ENCODE measurements at places on chromosomes 7 and 10.

DNA sequence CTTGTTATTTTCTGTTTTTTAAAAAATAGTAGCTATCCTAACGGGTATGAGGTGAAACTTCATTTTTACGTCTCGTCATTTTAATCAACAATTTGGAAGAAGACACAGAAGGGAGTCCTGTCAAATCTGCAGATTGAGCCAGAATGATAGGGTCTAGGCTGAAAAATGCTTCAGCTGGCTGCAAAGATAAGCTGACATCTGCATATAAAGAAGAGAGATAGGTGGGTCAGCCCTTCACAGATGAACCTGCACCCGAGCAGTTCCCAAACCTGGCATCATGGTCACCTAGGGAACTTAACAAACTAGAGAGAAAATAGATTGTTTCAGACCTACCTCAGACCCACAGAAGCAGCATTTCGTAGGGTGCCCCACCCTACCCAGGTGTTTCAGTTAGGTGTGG, 35.2 kb upstream of the BMPR1A start:
- DNase-seq, result no peak

DNA sequence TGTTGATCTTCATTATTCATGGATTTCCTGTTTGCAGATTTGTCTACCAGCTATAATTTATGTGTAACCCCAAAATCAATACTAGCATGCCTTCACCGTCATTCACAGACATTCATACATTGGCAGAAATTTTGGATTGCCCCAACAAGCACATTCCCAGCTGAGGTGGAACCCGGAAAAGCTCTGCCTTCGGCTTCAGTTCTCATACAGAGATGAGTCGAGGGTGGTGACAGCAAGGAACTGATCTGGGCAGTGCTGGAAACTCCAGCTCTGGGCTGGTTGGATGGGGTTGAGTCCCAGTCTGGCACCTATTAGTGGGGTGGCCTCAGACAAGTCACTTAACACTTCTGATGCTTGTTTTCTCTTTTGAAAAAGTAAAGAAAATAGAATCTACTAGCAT, 267.5 kb downstream of the SNX13 start:
- DNase-seq, result no peak

GRCh38 chr10:119677904-119678755, 26.9 kb downstream of the BAG3 start:
- no peak for DNase-seq

- no peak for DNase-seq
Observed at GRCh38 chr10:71737834-71738197, 18.2 kb upstream of the C10orf105 start.

- no peak for DNase-seq
Observed at GRCh38 chr10:28711776-28712175, 34.5 kb downstream of the BAMBI start.

DNA sequence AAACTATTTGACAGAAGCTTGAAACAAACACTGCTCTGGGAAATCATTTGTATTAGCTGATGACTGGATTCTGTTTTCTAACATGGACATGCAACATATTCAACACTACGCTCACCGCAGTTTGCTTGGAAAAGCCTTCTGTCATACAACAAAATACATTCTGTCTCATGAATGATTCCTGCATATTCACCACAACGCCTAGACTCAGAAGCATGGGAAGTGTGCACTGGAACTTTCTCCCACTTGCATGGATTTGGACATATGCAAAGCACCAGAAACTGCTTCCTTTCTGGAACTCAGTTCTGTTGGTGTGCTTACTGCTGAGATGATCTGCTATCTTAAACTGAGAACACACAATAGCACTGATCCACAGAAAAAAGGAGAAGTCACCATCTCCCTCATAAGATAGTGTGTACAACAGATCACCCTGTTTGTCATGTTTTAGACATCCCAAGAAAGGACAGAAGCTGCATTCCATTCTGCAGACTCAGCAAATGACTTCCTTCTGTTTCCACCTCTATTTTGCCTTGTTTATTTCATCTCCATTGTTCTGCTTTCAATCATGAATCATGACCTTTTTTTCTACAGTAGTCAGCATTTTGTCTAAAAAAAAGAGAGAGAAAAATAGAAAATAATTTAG, 115.8 kb downstream of the HTR7 start:
- no peak for DNase-seq

DNA sequence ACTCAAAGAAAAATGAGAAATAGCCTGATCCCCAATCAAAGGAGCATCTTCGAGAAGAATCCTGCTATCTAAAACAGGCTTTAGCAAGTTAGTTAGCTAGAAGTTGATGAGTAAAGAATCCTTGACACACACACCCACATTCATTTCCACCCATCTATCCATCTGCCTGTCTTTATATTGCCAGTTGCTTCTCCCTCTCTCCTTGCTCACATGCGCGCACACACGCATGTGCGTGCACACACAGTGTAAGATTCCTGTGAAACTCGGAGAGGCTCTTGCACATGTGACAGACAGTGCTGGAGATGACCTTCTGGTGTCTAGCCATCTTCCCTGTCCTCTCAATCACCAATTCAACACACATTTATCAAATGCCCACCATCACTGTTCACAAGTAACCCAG, 393.3 kb downstream of the PLXNA4 start:
- DNase-seq, result no peak

DNA sequence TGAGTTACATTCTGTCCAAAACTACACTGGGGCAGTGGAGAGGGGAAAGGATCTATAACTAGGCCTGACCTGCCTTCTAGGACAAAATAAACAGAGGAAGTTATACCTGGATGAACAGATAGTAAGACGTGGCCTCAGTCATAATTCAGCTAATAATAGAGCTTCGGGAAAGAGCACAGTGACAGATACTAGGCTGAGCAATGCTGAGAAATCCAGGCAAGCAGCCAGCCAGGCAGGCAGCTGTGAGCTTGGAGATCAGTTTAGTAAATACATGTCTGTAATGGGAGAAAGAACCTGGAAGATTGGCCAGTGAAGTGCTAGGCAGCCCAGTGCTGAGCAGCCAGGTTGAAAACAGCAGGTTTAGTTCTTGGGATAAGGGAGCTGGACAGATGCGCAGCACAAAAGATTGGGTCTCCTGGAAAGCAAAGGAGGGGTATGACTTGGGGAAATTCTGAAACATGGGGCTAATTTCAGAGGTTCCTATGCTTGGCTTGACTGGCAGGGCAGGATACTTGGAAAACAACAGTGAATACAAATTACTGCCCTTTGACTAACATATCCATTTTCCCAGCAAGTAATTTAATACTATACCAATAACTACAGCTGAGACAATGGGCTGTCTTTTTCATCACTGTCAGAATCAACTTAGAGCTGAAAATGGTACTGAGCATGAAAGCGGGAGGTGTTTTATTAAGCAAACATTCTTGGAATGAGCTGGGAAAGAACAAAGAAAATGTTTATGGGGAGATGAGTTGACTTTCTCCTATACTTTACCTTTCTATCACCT, 140.8 kb downstream of the DGKB start:
- DNase-seq, result peak; percentile 15

DNA sequence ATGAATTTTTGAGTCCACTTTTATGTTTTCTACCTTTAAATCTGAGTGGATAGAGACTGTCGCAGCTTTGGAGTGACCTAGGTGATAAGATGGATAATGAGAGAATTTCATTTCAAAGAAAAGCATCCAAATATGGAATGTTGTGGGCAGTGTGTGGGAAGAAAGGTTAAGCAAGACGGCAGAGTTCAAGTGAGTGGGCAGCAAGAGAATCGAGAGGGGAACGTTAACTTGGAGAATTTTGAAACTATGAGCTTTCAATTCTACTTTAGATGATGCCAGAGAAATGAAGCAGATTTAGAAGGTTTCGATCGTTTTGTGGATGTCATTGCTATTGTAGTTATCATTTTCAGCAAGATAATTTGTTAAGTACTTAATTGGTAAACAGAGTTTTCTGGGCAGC, 73.0 kb downstream of the XRCC2 start:
- DNase-seq, result no peak

DNA sequence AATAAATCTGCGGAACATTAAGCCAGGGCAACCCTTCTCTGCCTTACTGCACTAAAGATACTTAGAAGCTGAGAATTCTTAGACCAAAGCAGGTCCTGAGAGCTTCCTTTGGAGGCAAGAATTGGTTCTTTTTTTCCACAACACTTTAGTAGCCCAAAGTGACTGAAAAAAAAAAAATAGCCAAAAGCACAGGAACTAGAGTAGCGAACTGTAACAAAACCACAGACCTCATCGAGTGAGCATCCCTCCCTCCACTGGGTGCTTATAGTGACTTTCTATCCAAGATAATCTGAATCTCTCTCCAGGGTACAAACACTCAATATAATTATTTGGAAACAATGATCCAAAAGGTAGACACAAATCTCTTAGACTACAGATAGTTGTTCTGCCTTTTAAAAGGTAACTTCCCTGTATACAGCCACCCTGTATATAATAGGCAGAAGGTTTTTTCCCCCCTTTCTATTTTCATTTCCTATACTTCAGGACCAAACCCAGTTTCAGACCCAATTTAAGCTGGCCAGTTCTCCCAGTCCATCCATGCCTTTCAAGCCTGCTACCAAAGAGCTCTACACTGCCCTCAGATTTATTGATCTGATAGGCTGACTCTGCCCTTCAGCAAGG, 31.6 kb upstream of the KCNIP2 start:
- no peak for DNase-seq

DNA sequence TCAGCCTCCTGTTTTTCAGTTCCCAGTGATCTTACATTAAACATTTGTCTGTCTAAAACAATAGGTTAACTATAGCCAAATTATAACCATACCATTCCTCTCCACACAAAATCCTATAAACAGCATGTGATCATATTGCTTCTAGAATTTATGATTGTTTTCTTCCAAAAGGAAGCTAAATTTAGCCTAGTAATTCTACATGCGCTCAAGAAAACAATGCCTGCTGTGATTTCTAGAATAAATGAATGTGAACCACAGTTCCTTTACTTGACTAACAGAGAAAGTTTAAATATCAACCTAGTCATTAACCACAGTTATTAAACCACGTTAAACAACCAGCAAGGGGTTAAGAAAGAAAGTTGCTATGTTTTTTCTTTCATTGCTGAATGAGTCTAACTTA, 26.4 kb downstream of the MET start:
- no peak for DNase-seq

DNA sequence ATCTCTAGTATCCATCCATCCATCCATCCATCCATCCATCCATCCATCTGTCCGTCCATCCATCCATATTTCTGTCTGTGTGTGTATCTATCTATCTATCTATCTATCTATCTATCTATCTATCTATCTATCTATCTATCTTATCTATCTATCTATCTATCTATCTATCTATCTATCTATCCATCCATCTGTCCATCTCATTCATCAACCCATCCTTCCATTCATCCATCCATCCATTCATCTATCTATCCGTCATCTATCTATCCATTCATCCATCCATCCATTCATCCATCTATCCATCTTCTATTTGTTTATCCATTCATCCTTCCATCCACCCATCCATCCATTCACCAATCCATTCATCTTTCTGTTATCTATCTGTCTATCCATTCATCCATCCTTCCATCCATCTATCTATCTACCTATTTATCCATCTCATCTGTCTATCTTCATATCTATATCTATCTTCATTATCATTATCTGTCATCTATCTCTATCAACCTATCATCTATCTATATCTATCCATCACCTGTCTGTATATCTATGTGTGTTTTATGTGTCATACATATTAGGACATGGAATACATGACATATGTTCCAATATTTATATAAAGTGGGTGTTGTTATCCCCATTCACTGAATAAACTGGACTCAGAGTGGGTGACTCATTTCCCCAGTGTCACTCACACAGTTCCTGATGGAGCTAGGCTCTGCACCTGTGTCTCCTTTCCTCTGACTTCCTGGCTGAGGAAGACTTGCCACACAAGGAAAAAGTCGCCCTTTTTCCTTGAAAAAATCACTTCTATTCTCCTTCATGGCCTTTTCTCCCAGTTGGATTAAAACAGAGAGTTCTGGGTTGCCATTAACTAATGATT, 200.1 kb downstream of the CCDC3 start:
- no peak for DNase-seq

DNA sequence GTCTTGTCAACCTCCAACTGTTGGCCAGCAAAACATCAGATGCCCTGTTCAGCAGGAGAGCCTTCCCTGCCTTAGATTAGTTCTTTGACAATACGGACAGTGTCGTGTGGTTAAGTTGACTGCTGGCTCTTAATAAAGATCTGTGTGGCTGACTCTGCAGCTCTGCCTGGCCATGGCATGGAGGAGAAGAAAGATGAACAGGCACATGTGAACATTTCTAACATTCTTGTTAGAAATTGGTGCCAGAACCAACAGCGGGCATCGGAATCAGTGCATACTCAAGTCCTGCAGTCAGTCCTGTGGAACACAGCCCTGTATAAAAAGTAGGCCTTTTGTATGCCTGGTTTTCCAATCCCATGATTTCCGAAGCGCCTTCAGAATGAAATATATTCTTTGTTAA, 455.6 kb downstream of the POM121L12 start:
- DNase-seq, result no peak

- DNase-seq, result no peak
Observed at GRCh38 chr10:131061216-131061615, 250.3 kb downstream of the TCERG1L start.

GRCh38 chr10:43700306-43700705, 51.6 kb upstream of the ZNF32 start:
- DNase-seq, result no peak

DNA sequence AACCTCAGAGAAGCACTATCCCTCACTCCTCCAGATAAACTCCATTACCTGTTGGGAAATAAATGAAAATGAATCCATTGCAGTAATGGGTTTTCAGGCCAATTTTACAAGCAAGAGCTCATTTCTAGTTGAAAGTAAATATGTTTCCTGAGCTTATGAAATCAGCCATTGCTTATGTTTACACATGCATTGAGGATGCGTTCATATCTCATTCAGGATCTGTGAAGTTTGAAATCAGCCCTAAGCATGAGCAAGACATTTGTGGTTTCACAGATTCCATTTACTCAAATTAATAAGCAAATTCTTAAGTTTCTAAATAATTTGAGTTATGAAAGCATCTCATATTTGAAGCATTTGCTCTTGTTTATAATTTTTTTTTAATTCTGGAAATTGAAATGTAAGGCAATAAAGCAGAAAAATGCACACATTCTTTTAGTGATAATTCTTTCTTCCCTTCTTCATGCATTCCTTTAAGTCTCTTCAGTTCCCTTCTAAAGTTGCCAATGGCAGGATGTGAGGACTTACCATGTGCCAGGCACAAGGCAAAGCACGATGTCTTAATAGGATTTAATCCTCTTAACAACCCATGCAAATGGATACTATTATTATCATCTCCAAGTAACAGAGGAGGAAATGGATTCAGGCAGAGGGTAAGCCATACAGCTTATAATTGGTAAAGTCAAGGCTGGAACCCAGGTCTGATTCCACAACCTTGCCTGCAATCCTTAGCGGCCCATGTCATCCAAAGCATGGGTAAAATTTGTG, 35.0 kb upstream of the CTTNBP2 start:
- peak; percentile 66 for DNase-seq

DNA sequence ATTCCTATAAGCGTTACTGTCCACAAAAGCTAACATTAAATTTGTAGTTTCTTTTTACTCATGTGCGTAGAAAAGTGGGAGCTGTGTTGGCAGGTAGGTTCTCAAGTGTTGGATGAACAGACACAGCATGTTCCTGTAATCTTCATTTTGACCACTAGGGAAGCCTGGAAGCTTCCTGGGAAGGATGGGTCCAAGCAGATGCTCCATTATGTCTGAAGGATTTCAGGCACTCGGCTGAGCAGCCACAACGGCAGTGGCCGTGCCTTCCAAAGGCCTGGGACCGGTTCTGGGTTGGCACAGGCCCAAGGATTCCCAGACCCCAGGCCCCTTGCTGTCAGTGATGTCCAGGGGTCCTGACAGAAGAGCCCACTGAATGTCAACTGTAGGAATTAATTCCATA, 386.3 kb downstream of the TNS3 start:
- DNase-seq, result no peak
